ENCODE measurements at places on chromosomes 1 and 21. TPM values are rescaled to one million over a fixed set of nuclear protein-coding genes. Genes with fewer than 3 reads are reported as not detected.

DNA sequence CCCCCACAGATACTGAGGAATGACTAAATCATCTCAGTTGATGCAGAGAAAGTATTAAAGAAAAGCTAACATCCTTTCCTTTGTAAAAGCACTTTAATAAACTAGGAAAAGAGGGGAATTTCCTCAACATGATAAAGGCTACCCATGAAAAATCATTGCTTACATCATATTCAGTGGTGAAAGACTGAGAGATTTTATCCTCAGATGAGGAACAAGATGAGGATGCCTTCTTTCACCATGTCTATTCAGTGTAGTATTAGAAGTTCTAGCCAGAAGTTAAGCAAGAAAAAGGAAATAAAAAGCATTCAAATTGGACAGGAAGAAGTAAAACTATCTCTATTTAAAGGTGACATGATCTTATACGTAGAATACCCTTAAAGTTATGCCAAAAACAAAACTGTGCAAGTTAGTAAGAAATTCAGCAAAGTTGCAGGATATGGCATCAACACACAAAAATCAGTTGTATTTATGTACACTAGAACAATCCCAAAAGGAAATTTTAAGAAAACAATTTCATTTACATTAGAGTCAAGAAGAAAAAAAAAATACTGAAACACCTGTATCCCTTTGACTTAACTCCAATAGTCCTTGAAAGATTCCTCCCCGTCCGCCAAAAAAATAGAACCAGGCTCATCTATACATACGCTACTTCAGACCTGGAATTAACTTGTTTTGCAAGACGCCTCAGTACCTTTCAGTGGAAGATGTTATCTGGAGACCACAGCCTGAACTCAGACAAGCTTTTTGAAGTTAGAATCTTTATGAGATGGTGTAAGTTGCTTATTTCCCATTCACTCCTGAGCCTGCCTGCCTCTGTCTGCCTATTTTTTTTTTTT, 17.5 kb downstream of the ZMYM4 start:
- no peak for DNase-seq
- peaks cover 18% of the 10 kb centered on the region for H3K36me3 ChIP-seq
- H3K4me1 ChIP-seq: no peaks in the 10 kb centered on the region

- H3K4me3 ChIP-seq: no peak overlapping the region
- DNase-seq: no peak
- H3K36me3 ChIP-seq: no peaks in the 10 kb centered on the region
- H3K4me1 ChIP-seq: peaks cover 2% of the 10 kb centered on the region
- no peak overlapping the region for H3K27ac ChIP-seq
Observed at GRCh38 chr1:7375781-7376660, 395.1 kb upstream of the VAMP3 start.

GRCh38 chr1:58773406-58773840, 10.4 kb downstream of the JUN start:
- DNase-seq: no peak
- no peaks in the 10 kb centered on the region for H3K4me1 ChIP-seq
- no peaks in the 10 kb centered on the region for H3K36me3 ChIP-seq
- H3K27me3 ChIP-seq: no peaks in the 10 kb centered on the region
- H3K4me3 ChIP-seq: no peak overlapping the region
- H3K27ac ChIP-seq: no peak overlapping the region

GRCh38 chr1:201630582-201630981, 91.7 kb downstream of the NAV1 start:
- H3K4me3 ChIP-seq: no peak overlapping the region
- DNase-seq: no peak
- H3K27me3 ChIP-seq: no peaks in the 10 kb centered on the region
- peaks cover 5% of the 10 kb centered on the region for H3K4me1 ChIP-seq
- H3K36me3 ChIP-seq: no peaks in the 10 kb centered on the region

DNA sequence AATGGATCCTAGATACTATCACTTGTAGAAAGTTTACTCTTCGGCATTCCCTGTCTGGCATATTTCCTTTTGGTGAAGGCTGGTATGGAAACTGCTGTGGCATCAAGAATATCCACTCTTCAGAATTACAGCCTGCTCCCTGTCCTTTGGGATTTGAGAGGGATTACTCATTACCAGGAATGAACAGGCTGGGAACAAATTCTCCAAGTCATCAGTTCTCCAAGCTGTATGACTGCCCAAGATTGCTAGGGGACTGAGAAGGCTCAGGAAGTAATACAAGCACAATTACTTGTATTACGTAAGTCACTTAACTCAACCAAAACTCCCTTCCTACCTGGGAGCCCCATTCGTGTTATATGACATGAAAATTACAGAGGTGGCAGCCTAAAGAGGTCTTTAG, 49.6 kb downstream of the CD58 start:
- H3K27me3 ChIP-seq: no peaks in the 10 kb centered on the region
- H3K4me3 ChIP-seq: no peak overlapping the region
- DNase-seq: no peak

DNA sequence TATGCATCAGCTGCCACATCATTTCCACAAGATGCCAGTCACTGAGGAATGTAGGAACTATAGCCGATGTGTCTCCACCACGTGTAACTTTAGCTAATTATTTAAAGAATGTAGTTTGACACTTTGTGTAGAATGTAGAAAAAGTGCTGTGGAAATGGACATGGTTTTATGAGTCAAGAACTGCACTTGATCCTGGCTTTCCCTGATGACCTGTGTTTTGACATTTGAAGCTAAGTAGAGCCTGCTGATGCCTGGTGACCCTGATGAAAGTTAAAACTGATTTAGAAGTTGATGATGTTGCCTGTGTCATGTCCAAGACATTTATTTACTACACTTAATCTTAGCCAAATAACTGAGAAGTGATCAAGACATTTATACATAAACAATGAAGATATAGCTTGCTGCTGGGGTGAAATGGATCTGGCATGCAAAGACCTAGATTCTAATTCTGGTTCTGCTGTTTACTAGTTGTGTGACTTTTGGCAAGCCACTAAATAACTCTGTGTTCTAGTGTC, 4.4 kb upstream of the OSBPL9 start:
- no peaks in the 10 kb centered on the region for H3K4me1 ChIP-seq
- H3K4me3 ChIP-seq: no peak overlapping the region
- no peaks in the 10 kb centered on the region for H3K27me3 ChIP-seq
- no peaks in the 10 kb centered on the region for H3K36me3 ChIP-seq

- H3K36me3 ChIP-seq: no peaks in the 10 kb centered on the region
- no peak overlapping the region for H3K4me3 ChIP-seq
- no peak for DNase-seq
- no peaks in the 10 kb centered on the region for H3K27me3 ChIP-seq
- H3K4me1 ChIP-seq: no peaks in the 10 kb centered on the region
Observed at GRCh38 chr1:75014250-75014649, 119.9 kb upstream of the LHX8 start.

GRCh38 chr1:2402420-2402819, 9.9 kb downstream of the PEX10 start:
- no peaks in the 10 kb centered on the region for H3K27me3 ChIP-seq
- peaks cover 10% of the 10 kb centered on the region for H3K36me3 ChIP-seq
- no peak overlapping the region for H3K27ac ChIP-seq
- no peak overlapping the region for H3K4me3 ChIP-seq
- no peak for DNase-seq

DNA sequence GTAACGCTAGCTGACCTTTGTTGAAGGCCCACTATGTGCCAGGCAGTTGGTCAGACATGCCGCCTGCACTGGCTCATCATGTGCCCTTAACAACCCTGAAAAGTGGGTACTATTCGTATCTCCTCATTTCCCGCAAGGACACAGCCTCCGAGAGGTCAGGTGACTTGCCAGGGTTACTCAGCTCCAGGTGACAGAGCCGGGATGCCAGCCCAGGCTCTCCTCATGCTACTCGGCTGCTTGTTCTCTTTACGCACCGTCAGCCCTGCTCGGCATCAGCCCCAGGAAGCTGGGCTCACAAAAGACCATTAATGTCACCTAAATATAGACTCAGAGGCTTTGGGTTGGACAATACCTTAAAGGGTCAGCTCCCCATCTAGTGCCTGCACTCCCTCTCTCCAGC, 29.0 kb downstream of the GRHL3 start:
- DNase-seq: no peak
- H3K4me1 ChIP-seq: no peaks in the 10 kb centered on the region
- H3K27me3 ChIP-seq: no peaks in the 10 kb centered on the region
- no peaks in the 10 kb centered on the region for H3K36me3 ChIP-seq

GRCh38 chr1:31040038-31040437, 25.5 kb downstream of the PUM1 start:
- H3K36me3 ChIP-seq: peaks cover 51% of the 10 kb centered on the region
- no peak overlapping the region for H3K27ac ChIP-seq
- H3K4me3 ChIP-seq: no peak overlapping the region
- H3K4me1 ChIP-seq: no peaks in the 10 kb centered on the region
- no peaks in the 10 kb centered on the region for H3K27me3 ChIP-seq

- H3K36me3 ChIP-seq: no peaks in the 10 kb centered on the region
- no peaks in the 10 kb centered on the region for H3K27me3 ChIP-seq
- no peak for DNase-seq
- peaks cover 4% of the 10 kb centered on the region for H3K4me1 ChIP-seq
- H3K27ac ChIP-seq: no peak overlapping the region
Observed at GRCh38 chr1:10510520-10511493, 36.1 kb downstream of the PEX14 start.

DNA sequence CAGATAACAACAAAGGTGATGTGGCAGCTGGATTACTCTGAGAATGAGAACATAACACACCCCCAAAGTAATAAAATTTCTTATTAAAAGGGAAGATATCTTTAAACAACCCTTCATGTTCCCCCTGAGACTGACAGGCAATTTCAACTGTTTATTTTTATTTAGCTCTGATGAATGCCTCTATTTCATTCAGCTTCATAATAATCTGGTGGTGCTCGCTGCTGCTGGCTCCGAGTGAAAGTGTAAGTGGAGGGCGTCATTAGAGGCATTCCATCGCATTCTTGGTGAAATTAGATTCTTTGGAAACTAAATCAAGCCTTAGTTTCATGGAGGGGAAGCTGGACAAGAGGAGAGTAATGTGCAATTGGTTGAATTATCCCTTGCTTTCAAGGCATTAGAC, 128.9 kb downstream of the GRIK1 start:
- DNase-seq: no peak
- H3K4me1 ChIP-seq: peaks cover 5% of the 10 kb centered on the region
- H3K27me3 ChIP-seq: no peaks in the 10 kb centered on the region
- no peak overlapping the region for H3K4me3 ChIP-seq

- no peaks in the 10 kb centered on the region for H3K36me3 ChIP-seq
- no peak overlapping the region for H3K27ac ChIP-seq
- H3K4me1 ChIP-seq: peaks cover 3% of the 10 kb centered on the region
- H3K4me3 ChIP-seq: peak overlapping the region; percentile 31
Observed at GRCh38 chr1:25028907-25029599, 99.0 kb upstream of the RUNX3 start.

GRCh38 chr21:45029948-45030681, 44.3 kb upstream of the ADARB1 start:
- no peak for DNase-seq
- H3K27ac ChIP-seq: no peak overlapping the region
- H3K4me3 ChIP-seq: peak overlapping the region; percentile 21
- H3K36me3 ChIP-seq: no peaks in the 10 kb centered on the region
- H3K4me1 ChIP-seq: no peaks in the 10 kb centered on the region
- H3K27me3 ChIP-seq: no peaks in the 10 kb centered on the region

DNA sequence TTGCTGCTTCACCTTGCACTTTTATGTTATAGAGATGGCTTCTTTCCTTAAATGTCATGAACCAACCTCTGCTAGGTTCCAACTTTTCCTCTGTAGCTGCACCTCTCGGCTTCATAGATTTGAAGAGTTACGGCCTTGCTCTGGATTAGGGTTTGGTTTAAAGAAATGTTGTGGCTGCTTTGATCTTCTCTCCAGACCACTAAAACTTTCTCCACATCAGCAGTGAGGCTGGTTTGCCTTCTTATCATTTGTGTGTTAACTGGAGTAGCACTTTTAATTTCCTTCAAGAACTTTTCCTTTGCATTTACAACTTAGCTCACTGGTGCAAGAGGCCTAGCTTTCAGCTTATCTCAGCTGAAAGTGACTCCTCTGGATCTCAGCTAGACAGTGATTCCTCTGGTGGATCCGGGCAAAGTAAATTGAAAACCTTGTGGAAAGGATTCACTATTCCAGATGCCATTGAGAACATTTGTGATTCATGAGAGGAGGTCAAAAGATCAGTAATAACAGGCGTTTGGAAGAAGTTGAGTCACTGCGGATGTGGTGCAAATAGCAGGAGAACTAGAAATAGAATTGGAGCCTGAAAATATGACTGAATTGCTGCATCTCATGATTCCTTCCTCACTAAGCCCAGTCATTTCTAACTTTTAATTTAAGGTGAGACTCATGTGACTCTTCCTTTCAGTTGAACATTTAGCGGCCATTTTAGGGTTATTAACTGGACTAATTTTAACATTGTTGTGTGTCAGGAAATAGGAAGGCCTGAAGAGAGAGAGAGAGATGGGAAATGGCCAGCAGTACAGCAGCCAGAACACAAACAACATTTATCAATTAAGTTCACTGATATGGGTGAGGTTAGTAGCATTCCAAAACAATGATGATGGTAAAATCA, 16.2 kb upstream of the RGS1 start:
- no peaks in the 10 kb centered on the region for H3K36me3 ChIP-seq
- DNase-seq: no peak
- no peak overlapping the region for H3K4me3 ChIP-seq
- H3K27ac ChIP-seq: no peak overlapping the region
- H3K27me3 ChIP-seq: no peaks in the 10 kb centered on the region

- no peak overlapping the region for H3K4me3 ChIP-seq
- H3K36me3 ChIP-seq: no peaks in the 10 kb centered on the region
- H3K27ac ChIP-seq: no peak overlapping the region
- no peaks in the 10 kb centered on the region for H3K27me3 ChIP-seq
- no peak for DNase-seq
Observed at GRCh38 chr1:208465786-208466590, 221.8 kb upstream of the PLXNA2 start.

DNA sequence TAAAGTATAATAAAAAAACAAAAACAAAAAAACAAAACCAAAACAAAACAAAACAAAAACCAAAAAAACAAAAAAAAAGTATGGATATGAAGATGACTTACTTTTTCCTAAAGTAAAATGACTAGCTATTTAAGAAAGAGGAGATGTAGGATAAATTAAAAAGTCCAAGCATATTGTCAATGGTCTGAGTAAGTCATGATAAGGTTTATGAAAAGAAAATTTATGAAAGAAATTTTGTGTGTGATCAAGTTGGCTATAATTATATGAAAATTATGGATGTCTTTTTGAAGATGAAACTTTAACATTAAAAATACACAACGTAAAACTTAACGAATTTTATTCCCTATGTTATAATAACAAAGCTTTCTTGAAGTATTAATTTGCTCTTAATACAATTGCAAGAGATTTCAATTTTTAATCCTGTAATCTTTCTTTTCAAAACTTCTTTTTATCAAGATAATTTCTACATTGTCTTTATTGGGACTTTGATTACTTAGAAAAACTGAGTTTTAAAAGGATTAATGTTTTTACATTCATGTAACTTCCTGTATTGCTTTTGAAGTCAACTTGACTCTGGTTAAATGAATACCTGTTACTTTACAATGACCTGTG, 200.9 kb upstream of the IVNS1ABP start:
- peaks cover 24% of the 10 kb centered on the region for H3K36me3 ChIP-seq
- H3K4me3 ChIP-seq: no peak overlapping the region
- H3K27me3 ChIP-seq: no peaks in the 10 kb centered on the region
- H3K27ac ChIP-seq: no peak overlapping the region

GRCh38 chr1:22921452-22922126, 51.1 kb downstream of the LACTBL1 start:
- H3K27me3 ChIP-seq: no peaks in the 10 kb centered on the region
- no peaks in the 10 kb centered on the region for H3K4me1 ChIP-seq
- DNase-seq: no peak

Gene PHGDH
- total RNA-seq: 458 TPM

Gene VPS45
- 31.8 TPM for total RNA-seq

Gene CLCA4
- not detected for total RNA-seq

Gene CR1L
- total RNA-seq: 0.37 TPM

Gene G0S2
- 0.26 TPM for total RNA-seq

Gene DENND2C
- 3.4 TPM for total RNA-seq

All from H9 (cell line).